ENCODE measurements at places on chromosomes 4 and X.

DNA sequence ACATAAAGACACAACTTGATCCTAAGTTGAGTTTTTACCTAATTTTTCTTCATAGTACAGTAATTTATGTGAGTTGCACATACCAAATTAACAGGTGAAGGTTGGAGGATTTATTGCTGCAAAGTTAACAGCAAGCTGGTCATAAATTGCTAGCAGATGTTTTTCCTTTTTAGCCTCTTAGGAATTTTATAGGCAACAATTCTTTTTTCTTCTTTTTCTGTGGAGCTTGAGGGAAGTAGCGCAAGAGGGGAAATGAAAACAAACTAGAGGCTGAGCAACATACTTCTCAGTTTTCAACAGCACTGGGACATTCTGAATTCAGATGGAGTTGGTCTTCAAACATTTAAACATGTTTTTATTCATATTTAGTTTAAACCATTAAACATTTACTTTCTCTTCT is 63.7 kb upstream of the TLR2 start:
- DNase-seq = no peak

DNA sequence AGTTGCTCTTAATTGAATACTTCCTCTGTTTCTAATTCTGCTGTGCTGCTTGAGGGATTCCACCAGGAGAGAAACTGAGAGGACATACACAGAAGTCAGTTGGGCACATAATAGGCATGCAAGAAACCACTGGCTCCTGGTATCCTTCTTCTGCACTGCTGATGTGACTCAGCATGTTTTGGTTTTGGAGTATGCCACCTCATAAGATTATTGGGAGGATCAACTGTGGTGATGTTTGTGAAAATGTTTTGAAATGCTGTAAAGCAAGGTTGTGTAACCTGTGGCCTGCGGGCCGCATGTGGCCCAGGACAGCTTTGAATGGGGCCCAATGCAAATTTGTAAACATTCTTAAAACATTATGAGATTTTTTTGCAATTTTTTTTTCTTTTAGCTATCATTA is 119.6 kb downstream of the GATB start:
- no peak for DNase-seq

GRCh38 chrX:134173541-134174272 is 63.3 kb upstream of the CCDC160 start:
- peak; percentile 1 for DNase-seq

- peak; percentile 13 for DNase-seq
These were observed 8.6 kb upstream of the VCX2 start for GRCh38 chrX:8179656-8180055.

GRCh38 chr4:153084224-153084979 is 119.8 kb upstream of the TRIM2 start:
- DNase-seq = no peak

- DNase-seq = no peak
These were observed 123.5 kb upstream of the WDR1 start for GRCh38 chr4:10239982-10240654.

GRCh38 chrX:7102119-7102518 is 45.4 kb upstream of the STS start:
- DNase-seq = no peak

- no peak for DNase-seq
These were observed 14.3 kb downstream of the CFAP99 start for GRCh38 chr4:2432991-2433530.

DNA sequence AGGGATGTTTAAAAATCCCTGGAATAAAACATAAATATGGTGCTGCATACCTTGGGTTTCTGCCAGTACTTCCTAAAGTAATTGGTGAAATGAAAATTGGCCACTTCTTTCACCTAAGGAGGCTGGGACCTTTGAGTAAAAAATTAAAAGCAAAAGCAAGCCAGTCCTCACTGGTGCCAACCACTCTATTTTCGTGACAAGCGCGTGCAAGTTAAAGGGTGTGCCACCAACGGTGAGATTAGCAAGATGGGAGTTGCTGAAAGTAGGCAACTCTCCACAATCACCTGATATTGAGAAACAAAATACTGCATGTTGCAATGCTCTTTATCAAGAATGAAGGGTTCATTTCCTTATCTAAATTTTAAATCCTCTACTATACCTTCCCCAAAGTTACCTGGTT is 19.7 kb upstream of the RTL9 start:
- DNase-seq = no peak
